ENCODE measurements at places on chromosomes 4 and X.

DNA sequence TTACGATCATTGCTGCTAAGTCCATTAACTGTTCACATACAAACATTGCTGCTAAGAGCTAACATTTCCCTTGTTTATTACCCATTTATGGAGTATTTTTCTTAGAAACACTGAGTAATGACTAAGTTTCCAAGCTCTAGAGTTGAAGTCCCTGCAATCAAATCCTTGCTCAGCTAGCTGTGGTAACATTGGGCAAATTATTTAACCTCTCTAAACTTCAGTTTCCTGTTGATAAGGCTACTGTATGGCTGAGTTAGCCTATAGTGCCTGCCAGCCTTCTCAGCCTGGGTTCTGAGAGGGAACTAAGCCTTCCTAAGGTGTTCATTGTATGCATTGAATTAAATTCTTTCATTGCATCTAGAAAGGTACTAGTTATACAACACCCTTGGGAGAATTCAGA is 15.2 kb upstream of the SCOC start:
- no peak for ATAC-seq

GRCh38 chr4:22174640-22175039 is 226.1 kb upstream of the KCNIP4 start:
- ATAC-seq = no peak

- no peak for ATAC-seq
These were observed 55.8 kb downstream of the IL1RAPL2 start for GRCh38 chrX:104621781-104622180.

GRCh38 chr4:155405059-155405458 is 28.3 kb upstream of the MAP9 start:
- no peak for ATAC-seq

DNA sequence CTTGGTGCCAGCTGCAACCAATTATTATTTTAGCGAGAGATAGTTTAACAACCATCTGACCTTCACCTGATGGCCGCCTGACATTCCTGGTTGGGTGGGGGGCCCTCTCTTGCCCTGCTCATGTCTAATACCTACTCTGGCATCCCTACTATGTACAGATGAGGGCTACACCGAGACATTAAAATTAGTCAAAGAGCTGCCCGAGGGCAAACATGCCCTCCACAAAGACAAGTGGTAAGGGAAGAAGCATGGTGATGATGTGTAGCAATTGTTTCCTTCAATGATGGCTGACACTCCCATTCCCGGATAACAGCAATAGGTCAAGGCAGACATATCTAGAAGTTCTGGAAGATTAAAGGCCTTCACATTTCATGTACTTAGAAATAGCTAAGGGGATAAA is 49.6 kb downstream of the MAP7D3 start:
- ATAC-seq = no peak

- no peak for ATAC-seq
These were observed 33.6 kb downstream of the RASSF6 start for GRCh38 chr4:73586666-73587065.

DNA sequence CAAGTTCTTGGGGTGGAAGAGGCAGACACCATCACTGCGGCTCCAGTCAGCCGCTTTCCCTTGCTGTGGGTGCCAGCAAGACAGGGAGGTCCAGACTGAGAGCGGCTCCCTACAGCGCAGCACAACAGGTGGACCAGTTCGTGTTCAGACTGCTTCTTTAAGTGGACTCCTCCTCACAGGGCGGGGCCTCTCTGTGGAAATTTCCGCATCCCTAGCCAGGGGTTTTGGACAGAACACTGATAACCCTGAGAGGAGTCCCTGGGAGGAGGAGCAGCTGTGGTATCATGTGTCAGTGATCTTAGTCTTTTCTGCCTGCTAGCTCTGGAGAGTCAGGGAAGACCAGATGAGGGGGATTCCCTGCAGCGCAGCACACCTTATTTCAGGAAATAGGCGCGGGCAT is 48.5 kb downstream of the MAGEC2 start:
- no peak for ATAC-seq

- peak; percentile 3 for ATAC-seq
These were observed 587 bp downstream of the CD99 start for GRCh38 chrX:2691543-2692220.
